Hematopoietic multipotent progenitor cell treated with erythropoietin and hydrocortisone succinate and interleukin-3 and kit ligand, for 17 days (in vitro differentiated cells): ENCODE measurements at places on chromosomes 4 and X.

- no peak for DNase-seq
These were observed 184.0 kb upstream of the FSTL5 start for GRCh38 chr4:162347842-162348213.

- no peak for DNase-seq
These were observed 47.4 kb downstream of the ACSL4 start for GRCh38 chrX:109685656-109686078.

- no peak for DNase-seq
These were observed 129.4 kb downstream of the FAT4 start for GRCh38 chr4:125444166-125444565.

GRCh38 chr4:118810991-118811764 is 24.7 kb downstream of the SEC24D start:
- DNase-seq: no peak

DNA sequence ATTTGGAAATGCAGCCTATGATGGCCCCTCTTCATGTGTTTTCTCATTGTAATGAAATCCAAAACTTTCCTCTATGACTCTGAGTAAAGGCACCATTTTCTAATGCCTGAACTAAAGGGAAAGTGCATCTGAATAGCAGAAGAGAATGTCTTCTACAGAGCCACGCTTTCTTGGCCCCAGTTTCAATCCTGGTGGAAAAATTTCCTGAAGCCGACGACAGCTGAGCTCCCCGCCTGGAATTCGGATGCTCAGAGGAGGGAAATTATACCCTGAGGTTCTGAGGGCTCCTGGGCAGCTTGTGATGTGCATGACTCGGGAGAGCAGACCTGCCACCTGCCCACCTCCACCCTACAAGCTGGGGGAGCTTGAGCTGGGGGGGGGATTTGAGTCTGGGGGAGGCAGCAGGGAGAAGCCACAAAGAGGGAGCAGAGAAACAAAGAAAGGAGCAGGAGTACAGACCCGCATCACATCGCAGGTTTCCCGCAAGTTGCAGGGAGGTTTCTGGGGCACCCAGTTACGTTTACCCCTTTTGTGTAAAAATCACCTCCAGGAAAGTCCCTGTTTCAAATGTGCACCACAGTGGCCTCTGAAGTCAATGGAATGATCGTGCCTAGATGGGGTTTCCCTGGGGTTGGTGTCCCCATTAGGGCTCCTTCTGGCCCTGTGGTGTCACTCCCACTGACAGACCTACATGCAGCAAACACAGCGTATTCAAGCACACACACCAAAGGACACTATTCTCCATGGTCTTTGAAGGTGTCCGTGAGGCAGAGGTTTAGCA is 145.6 kb upstream of the RBPJ start:
- no peak for DNase-seq

GRCh38 chr4:180790471-180790870 is 1452.7 kb upstream of the TENM3 start:
- no peak for DNase-seq

GRCh38 chr4:74874753-74875367 is 58.1 kb upstream of the PARM1 start:
- DNase-seq: peak; percentile 61

- DNase-seq: no peak
These were observed 764 bp downstream of the TRAPPC11 start for GRCh38 chr4:183659872-183660242.

DNA sequence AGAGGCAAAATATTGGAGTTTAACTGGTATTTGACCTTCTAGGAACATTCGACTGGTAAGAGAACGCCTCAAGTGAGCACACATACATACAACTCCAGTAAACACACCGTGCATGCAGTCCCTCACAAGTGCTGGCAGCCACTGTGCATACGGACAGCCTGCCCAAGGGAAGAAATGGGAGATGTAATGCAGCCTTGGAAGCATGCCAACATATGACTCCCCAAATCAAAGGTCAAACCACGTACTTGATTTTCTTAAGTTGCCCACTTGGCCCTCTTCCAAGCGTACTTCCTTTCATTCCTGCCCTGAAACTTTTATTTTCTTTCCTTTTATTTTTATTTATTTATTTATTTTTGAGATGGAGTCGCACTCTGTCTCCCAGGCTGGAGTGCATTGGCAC is 206.6 kb downstream of the SPRY1 start:
- peak; percentile 11 for DNase-seq

DNA sequence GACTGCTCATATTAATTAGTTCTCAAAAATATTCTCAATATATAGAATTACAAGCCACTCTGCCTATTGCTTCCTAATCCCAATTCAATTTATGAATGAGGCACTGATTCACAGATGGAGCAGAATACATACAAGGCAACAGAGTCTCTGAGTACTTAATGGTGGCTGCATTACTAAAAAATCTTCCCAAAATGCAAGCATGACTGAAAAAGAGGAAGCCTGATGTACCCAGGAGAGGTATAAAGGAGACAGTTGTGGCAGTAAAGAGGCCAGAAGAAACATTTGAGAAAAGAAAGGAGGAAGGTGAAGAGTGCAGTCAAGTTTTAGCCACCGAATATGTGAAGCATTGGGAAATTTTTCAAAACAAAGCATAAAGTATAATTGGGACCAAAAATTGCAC is 163.2 kb upstream of the INTU start:
- no peak for DNase-seq

DNA sequence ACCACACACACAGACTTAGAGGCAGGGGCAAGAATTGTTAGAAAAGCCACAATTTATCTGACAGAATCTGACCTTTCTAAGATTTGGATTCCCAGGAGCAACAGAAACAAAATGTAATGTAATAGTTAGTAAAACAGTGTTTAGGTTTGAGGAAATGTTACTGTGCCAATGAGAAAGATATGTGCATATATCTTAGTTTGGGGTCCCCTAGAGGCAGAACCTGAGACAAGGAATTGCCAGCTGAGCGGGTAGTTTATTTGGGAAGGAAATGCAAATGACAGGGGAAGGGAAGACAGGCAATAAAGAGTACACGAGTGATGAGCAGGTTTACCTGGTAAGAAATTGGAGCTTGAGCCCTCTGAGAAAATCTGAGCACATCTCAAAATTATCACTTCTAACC is 31.3 kb upstream of the DDX53 start:
- no peak for DNase-seq

GRCh38 chr4:8320386-8320750 is 50.8 kb downstream of the HTRA3 start:
- DNase-seq: no peak
